Muscle of arm (tissue), 14 donors: ENCODE measurements at places on chromosomes 12 and 14.

GRCh38 chr14:34362641-34363251, 99.3 kb downstream of the SPTSSA start:
- no peak for DNase-seq

- DNase-seq: peak; percentile 18
These were observed 50.0 kb downstream of the SSPN start for GRCh38 chr12:26245175-26245942.

- no peak for DNase-seq
These were observed 18.5 kb upstream of the KRT80 start for GRCh38 chr12:52210186-52210924.

DNA sequence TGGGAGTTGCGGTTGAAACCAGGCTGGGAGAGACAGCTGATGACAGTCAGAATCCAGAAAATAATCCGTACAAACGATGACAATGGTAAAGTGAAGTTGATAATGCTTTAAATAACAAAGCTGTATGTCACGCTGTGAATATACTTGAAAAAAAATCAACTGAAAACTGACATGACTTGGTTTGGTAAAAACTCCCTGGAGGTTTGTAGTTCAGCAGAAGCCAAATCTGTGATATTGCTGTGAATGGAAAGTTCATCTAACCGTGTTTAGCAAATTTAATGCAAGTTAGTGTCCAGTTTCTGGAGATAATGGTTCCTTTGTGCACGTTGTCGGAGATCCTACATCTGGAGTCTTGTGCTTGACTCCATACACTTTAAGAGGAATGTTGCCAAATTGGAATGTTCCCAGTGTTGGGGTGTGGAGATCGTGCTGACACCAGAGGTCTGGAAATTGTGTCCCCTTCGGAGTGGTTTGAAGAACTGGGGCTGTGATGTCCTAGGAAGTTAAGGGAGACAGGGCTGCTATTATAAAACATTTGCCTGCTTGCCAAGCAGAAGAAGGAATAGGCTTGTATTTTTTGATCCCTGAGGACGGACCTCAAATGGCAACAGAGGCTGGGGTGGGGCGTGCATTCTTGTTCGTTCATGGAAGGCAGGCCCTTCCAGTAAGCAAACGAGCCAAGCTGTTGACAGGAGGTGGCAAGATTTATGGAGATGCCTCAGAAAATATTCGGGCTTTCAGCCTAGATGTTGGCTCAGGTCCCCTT, 30.6 kb downstream of the PPFIBP1 start:
- DNase-seq: peak; percentile 90

DNA sequence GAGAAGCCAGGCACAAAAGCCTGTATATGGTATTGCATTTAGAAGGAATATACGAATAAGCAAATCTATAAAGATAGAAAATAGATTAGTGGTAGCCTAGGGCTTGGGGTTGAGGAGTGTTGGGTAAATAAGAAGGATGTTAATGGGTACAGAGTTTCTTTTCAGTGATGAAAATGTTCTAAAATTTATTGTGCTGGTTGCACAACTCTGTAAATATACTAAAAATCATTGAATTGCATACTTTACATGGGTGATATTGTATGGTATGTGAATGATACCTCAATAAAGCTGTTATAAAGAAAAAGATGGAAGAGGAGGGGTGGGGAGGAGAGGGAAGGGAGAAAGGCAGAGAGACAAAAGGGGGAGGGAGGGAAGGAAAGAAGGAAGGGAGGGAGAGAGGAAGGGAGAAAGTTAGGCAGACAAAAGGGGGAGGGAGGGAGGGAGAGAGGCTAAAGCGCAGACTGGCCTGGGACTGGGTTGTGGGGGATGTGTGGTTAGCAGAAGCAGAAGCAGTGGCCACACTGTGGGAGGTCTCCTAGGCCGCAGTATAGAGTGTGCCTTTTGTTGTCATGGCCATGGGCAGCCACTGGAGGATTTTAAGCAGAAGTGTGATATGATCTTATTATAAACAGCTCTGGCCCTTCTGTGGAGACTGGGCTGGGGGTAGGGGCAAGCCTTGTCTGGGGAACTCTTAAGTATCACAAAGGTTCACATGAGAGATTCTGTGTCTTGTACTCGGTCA, 73.6 kb upstream of the ELK3 start:
- no peak for DNase-seq

DNA sequence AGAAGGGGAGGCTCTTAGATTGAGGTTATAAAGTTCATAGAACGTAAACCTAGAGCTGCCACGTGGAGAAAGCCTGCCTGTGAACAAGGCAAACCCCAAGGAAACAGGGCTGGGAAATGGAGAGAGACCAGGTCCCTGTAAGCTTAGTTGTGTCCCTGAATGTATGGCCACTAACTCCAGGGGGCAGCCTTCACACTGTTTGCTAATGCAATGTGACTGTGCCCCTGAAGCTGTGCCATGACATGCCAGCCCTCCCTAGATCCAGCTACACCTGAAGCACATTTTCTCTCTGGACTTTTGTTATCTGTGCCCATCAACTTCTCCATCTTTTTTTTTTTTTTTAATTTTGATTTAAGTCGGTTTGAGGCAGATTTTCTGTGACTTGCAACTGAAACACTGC, 60.6 kb upstream of the TMCC3 start:
- no peak for DNase-seq

GRCh38 chr12:4106621-4107020, 166.9 kb upstream of the CCND2 start:
- no peak for DNase-seq

DNA sequence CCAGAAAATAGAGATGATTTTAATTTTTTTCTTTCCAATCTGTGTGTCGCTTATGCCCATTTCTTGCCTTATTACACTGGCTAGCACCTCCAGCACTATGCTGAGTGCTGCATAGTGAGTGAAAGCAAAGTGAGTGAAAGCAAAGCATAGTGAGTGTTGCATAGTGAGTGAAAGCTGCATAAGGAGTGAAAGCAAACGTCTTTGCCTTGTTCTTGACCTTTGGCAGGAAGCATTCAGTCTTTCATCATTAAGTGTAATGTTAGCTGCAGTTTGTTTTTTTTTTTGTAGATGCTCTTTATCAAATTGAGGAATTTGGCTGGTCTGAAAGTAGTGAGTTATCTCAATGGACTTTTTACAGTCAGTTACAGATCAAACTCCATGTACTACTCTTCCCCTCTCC, 6.9 kb upstream of the CORO1C start:
- DNase-seq: no peak

DNA sequence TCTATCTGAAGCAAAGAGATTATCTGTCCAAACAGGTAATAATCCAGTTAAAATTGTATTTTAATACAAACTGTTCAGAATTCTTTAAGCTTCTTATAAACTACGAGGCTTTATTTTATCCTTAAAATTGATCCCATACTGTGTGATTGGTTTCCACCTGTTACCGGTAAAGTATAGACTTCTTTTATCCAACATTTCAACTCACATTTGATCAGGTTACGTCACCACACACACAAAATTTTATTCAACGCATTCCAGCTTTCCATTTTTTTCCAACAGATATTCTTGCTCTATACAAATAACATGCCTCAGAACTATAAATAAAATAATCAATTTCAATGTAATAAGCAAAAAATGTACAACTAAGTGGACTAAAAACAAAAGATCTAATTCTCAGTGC, 4.5 kb downstream of the NOVA1 start:
- DNase-seq: no peak

DNA sequence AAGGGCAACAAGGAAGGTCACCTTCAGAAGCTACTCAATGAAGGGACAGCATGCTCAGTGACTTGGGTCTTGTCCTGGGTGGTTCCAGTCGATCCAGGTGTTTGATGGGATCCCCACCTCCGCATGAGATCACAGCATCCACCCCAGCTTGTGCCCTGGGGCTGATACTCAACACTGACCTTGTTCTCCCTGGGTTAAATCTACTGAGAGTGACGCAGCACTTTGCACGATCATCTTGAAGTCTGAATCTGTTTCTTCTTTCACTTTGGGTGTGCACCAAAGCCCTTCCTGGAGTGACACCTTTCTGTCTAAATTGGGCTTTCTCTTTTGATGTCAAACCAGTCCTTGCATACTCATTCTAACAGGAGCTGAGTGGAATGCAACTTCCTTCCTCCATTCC, 13.8 kb downstream of the NOS1 start:
- no peak for DNase-seq

GRCh38 chr12:96822641-96823040, 84.4 kb upstream of the NEDD1 start:
- peak; percentile 38 for DNase-seq

DNA sequence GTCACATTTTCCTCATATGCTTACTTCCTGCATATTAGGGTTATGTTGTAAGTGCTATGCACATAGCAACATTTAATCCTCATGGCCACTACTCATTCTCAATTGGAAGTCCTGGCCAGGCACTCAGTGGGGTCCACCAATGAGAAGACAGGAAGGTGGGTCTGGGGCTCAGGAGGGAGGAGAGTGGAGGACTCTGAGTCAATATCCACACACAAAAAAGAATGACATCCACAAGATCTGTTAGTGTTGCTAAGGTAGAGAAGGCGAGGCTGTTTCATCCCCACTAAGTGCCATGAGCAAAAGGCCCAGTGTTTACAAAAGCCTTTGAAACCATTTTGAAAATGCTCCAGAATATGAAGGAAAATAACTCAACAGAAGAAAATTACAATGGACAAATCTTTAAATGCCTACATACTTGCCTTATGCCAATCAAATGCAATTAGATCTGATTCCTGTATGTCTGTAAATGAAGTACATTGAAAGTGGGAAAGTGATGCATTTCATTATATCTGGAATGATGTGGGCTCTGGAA, 53.9 kb downstream of the EID3 start:
- DNase-seq: no peak

DNA sequence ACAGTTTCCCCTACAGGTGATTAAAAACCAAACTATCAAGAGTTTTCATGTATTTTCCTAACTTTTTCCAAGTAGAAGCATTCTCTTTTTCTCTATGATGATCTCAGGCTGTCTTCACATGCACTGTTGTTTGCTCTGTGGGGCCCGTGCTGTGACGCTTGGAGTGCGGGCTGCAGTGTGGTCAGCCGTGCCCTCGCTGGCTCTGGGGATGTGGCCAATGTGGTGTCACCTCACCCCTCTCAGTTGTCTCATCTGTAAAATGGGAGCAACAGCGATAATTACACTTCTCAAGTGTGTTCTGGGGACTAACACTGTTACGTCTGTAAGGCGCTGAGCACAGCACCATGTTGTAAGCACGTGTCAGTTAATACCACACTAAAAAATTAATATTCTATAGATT, 28.6 kb downstream of the DDX51 start:
- no peak for DNase-seq

- DNase-seq: no peak
These were observed 19.4 kb upstream of the GNPTAB start for GRCh38 chr12:101850199-101850598.

- no peak for DNase-seq
These were observed 44.7 kb upstream of the GALNT9 start for GRCh38 chr12:132373901-132374611.

DNA sequence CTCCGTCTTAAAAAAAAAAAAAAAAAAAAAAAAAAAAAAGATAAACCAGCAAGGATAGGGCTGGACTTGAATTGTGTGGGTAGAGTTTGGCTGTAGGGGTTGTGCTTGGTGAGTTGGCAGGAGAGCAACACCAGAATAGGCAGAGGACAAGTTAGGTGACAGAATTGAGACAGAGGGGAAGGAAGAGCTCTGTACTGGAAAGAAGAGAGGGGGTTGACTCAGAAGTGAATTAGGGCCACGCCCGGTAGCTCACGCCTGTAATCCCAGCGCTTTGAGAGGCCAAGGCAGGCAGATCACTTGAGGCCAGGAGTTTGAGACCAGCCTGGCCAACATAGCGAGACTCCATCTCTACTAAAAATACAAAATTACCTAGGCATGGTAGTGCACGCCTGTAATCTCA, 6.1 kb upstream of the TMEM30B start:
- no peak for DNase-seq

DNA sequence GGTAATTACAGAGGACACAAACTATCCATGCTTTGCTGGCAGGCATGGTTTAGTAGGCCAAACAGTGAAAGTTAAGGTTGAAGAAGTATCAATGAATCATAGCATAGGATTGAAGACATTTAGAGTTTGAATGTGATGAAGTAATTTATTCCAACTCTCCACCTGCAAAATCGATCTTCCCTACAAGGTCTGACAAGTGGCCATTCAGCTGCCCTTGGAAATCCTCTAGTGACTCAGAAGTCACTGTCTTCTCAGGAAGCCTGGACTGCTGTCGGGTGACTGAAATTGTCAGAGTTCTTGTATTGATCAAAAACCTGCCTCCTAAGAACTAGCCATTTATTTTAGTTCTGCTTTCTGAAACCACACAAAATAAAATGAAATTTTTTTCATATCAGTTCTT, 17.7 kb upstream of the STXBP6 start:
- DNase-seq: no peak
